ENCODE measurements at places on chromosomes 3 and 15.

- DNase-seq, result no peak
These were observed 52.6 kb downstream of the ARNT2 start for GRCh38 chr15:80456517-80457492.

- no peak for DNase-seq
These were observed 34.6 kb upstream of the PPIB start for GRCh38 chr15:64197425-64197824.

GRCh38 chr3:97914388-97914787 is 57.8 kb downstream of the RIOX2 start:
- no peak for DNase-seq

- no peak for DNase-seq
These were observed 1252.1 kb upstream of the CADM2 start for GRCh38 chr3:83706669-83707068.

DNA sequence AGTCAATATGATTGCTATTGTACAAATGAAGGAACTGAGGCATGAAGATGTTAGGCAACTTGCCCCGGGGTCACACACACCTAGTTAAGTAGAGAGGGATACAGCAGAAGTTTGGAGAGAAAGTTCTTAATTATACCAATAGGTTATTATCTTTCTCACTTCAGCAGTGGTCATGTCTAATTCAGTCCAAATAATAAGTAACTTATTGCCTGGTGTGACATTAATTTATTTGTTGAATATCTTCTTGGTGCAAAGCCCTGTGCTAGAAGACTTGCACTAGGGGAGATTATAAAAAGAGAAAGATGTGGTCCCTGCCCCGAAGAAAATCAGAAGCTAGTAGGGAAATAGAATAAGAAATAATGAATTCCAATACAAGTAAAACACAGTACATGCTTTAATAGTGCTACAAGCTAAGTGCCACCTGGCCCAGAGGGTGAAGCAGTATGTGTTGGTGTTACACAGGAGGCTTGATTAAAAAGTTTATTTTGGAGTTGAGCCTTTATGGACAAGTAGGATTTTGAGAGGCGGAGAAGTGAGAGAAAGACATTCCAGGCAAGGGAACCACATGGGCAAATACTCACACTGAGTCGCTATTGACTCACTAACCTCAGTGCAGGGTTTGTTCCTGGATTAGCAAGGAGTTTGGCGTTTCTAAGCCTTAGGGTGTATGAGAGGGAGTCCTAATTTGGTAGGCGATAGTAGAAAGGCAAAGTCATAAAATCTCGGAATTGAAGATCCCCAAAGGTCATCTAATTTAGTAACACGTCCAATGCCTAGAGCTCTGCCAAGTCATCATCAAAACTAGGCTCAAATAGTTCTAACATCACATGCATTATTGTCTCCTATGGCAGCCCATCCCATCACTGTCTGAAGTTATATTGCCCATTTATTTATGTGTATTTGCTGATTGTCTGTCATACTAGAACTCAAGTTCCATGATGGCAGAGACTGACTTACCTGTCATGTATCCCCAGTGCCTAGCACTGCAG is 19.2 kb upstream of the GSK3B start:
- no peak for DNase-seq

DNA sequence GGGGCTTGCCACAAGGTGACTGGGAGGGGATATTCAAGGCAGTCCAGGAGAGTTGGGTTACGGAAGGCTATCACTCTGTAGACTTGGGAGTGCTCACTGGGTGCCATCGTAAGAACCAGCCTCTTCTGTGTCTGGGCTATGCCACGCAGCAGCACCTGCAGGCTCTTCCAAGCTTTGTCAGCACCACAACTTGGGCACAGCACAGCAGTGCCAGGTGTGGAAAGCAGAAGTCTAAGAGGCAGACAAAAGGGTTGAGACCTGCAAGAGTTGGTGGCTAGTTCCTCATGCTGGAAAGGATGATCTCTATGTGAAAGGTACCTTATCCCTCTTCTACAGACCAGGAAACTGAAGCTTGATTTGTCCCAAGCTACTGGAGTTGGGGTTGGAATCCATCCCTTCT is 15.8 kb downstream of the CX3CR1 start:
- no peak for DNase-seq

DNA sequence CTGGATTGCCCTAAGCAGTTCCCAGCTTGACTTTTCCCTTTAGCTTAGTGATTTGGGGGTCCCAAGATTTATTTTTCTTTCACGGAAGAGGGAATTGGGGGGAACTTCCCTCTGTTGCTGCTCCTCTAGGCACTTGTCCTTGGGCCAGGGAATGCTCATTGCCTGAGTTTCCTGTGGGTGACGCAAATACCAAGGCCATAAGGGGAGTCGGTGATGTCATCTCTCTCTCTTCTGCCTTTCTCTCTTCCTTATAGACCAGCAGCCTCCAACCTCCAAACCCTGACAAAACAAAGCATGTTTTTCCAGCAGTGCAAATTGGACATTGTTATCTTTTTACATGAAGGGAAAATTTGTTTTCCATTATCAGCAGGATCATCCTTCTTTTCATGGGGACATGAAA is 120.2 kb downstream of the ITPR1 start:
- no peak for DNase-seq

- no peak for DNase-seq
These were observed 8.2 kb downstream of the KY start for GRCh38 chr3:134642445-134643149.

DNA sequence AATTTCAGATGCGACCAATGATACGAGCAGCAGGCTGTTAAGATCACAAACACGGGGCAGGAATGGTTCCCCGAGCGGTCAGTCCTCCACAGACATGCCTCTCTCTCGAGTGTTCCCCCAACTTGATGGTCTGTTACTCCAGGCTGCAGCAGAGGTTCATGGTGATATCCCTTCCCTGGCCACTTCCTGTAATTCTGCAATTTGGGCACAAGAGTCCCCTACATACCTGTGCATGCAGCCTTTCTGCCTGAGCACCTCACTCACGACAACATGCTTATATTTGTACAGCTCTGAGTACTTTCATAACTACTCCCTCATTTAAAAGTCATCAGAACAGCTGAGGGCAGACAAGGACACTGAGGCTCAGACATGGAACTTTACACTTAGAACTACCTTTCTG is 408.1 kb upstream of the NR2F2 start:
- DNase-seq, result no peak

GRCh38 chr15:26082221-26083109 is 219.3 kb upstream of the ATP10A start:
- DNase-seq, result peak; percentile 86

- DNase-seq, result no peak
These were observed 392.8 kb downstream of the TUSC7 start for GRCh38 chr3:117102426-117102825.

- DNase-seq, result no peak
These were observed 11.0 kb downstream of the TRPM7 start for GRCh38 chr15:50675535-50676144.

DNA sequence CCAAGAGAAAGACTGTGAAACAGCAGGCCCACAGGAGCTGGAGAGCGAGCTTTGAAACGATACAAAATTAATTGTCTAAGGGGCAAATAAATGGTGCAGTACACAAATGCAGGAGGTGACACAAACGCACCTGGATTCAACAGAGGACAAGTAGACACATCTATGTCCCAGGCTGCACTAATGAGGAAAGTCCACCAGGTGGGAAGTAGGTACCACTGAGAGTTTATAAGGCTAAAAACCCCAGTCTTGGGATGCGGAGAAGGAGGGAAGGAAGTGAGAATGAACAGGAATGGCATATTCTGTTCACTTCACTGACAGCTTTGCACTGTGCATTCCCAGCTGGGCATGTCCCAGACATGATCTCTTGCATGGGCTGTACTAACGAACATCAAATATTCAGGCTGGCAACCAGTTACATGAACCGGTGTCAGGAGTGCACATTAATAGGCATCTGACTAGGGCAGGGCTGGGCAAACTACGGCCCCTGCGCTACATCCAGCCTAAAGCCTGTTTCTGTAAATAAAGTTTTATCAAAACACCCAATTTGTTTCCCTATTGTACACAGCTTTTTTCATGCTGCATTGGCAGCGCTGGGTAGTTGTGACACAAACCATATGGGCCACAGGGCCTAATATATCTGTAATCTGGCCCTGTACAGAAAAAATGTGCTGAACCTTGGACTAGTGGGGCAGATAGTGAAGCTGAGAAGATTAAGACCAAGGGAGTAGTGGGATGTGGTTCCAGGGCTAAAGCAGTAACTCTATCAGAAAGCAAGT is 107.0 kb downstream of the IGF2BP2 start:
- no peak for DNase-seq

Data from NCI-H446 (cell line).